ENCODE measurements at places on chromosomes 5 and 9.

DNA sequence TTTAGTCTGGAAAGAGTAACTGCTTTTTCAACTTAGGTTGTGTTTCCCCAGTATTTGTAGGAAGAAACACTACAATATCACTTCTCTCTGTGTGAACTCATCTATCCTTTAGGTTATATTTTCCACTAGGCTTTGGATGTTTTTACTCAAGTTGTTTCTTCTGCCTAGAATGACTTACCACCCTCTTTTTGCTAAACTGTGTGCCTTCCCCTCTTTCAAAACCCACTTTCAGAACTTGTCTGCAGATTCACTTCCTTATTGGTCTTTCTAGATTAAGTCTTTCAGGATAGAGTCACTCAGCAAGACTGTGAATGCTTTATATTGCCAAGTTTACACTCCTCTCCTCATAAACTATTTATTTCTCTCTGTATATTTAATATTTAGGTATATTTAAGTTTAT lies 14.2 kb upstream of the CAST start:
- no peak for DNase-seq

- DNase-seq = no peak
Measured at GRCh38 chr5:73654819-73655318, 28.9 kb downstream of the ARHGEF28 start.

DNA sequence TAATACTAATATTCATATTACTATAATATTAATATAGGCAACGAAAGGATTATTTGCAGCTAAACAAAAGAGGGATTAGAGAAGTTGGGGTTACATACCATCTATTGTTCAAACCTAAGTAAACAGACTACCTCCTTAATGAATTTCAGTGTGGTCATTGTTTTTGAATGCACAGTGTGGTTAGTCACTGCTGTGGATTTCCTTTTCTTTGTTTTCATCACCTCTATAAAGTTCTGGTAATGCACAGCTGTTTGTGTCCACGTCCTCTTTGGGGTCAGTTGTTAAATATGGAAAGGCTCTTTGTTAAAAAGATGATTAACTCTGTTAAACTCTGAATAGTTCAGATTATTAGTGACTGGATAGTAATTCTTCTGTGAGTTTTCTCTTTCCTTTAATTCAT lies 233.6 kb downstream of the MAST4 start:
- no peak for DNase-seq

GRCh38 chr5:176836811-176837706 lies 26.7 kb downstream of the UNC5A start:
- DNase-seq = no peak

DNA sequence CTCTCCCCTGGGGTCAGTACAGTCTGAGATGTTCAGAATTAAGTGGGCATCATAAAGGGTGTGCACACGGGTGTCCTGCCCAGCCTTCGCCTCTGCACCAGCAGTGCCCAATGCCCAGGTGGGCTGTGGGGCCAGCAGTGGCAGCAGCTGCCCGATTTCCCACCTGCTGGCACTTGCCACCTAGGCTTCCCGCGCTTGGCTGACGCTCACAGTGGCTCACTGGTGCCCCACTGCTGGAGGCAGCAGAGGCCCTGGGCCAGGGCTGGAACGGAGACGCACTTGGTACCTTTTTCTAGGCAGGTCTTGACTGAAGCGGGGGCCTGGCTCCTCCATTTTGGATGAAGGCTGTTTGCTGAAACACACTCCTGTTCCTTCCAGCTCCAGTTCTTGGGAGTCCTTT lies 17.0 kb downstream of the MRNIP start:
- DNase-seq = no peak

- no peak for DNase-seq
Measured at GRCh38 chr9:125258160-125258785, 3.4 kb upstream of the GAPVD1 start.

- no peak for DNase-seq
Measured at GRCh38 chr9:135178498-135178897, 91.0 kb downstream of the OLFM1 start.

DNA sequence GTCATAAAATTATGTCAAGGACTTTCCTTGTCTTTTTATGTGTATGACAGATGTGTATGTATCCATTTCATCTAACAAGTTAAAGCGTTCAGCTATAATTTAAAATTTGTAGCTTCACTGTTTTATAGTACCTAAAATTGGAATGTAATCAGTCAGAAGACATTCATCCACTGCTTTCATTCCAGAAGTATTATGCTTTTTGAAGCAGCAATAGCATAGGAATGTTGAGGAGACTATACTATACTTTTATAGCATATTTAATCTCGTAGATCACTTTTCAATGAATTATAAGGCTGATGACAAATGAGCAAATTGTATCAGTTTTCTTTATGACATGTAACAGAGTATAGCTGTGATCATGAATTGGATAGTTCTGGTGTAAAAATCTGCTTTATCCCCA lies 6.9 kb downstream of the PCDHGA12 start:
- peak; percentile 50 for DNase-seq

DNA sequence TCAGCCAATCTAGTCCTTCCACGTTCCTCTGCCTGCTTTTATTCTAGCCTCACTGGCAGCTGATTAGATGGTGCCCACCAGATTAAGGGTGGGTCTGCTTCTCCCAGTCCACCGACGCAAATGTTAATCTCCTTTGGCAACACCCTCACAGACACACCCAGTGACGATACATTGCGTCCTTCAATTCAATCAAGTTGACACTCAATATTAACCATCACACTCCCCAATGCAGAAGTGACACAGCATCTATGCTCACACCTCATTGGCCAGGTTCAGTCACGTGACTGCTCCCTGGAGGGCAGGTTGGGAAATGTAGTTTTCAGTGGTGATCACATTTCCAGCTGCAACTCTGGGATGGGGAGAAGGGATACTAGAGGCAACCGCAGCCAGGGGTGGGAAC lies 13.0 kb downstream of the SUSD3 start:
- peak; percentile 44 for DNase-seq

- DNase-seq = peak; percentile 24
Measured at GRCh38 chr5:173429489-173430150, 101.4 kb upstream of the STC2 start.

GRCh38 chr9:10015755-10016154 lies 597.0 kb downstream of the PTPRD start:
- DNase-seq = no peak

DNA sequence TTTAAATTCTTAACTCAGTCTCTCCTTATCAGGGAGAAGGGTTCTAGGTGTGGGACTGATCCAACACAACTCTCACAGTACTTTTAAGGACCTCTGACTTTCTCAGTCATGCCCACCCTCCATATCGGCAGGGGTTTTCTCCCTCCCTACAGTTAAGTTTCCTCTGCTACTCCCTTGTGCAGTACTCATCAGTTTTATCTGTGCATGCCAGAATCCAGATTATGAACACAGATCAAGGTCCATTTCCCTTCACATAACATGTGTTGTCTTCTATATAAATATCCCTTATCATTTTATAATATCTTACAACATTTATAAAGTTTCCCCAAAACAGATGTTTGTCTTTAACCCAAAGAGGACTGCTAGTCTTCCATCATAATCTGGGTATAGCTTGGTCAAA lies 986.5 kb upstream of the ARRDC3 start:
- DNase-seq = no peak

DNA sequence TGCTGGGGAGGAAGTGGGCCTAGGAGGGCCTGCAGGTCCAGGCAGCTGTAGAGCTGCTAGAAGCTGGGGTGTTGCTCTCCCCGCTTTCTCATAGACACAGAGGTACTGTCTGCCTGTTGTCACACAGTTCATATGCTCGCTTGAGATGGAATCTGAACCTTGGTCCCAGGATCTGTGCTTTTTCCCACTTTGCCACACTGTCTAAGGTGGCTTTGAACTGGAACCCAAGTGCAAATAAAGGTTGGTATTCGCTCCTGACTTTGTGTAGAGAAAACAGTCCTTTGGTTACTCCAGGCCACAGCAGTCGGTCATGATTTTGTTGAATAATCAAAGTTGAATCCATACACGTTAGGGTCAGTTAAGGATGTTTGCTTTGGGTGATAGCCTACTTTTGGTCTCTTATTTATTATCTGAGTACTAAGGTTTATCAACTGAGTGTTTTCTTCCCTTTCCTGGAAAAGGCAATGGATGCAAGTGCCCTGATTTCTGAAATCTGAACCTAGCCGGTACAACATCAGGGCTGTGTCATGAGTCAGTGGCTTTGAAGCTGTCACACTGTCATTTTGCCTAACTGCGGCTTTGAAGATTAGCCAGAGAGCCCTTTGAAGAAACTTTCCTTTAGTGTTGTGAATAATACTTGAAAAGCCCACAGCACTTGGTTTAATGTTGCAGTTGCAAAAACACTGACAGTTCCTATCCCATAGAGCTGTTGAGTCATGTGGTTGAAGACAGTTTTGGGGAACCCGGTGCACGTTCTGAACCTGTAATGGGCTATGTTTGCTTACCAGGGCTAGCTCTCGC lies 41.3 kb downstream of the HABP4 start:
- peak; percentile 36 for DNase-seq

GRCh38 chr9:123776708-123777537 lies 153.0 kb downstream of the DENND1A start:
- DNase-seq = no peak

- DNase-seq = no peak
Measured at GRCh38 chr9:77841739-77842386, 189.7 kb downstream of the GNAQ start.

DNA sequence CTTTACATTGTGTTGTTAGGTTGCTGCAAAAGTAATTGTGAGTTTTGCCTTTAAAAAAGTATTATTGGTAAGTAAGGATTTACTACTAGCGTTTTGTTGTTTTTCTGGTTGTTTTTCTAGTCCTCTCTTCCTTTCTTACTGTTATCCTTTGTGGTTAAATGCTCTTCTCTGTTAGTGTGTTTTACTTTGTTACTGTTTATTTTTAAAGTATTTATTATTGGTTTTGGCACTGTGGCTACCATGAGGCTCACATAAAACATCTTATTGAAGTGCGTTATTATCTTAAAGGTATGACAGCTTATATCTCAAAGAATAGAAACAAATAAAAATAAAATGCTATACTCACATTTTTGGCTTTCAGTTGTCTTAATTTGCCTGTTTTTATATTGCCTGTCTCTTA lies 17.6 kb downstream of the DMXL1 start:
- DNase-seq = no peak

DNA sequence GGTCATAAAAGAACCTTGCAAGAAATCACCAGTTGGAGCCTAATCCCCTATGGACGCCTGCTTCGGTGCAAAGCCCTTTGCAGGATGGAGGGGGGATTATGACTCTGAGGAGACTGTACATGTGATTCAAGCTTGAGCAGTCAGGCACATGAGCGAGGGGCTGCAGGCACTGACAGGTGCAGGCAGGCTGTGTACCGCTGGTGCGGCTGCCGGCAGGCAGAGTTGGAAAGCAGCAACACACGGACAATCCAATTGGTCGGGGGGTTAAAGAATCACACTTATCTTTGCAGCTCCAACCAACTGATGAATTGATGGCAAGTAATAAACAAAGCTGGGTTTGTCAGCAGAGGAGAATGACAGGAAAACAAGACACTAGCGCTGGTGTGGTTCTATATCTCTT lies 5.7 kb downstream of the WHRN start:
- DNase-seq = no peak

- no peak for DNase-seq
Measured at GRCh38 chr5:75571547-75571946, 39.7 kb upstream of the ANKDD1B start.

DNA sequence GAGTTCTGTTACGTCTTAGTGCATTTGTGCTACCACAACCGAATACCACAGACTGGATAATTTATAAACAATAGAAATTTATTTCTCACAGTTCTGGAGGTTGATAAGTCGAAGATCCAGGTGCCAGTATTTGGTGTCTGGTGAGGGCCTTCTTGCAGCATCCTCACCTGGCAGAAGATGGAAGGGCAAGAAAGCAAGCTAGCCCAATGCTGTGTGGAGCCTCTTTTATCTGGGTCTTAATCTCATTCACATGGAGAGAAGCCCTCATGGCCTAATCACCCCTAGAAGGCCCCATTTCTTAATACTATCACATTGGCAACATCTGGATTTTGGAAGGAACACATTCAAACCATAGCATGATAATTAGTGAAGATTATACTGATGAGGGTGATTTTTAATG lies 159.3 kb downstream of the CHSY3 start:
- DNase-seq = no peak

- no peak for DNase-seq
Measured at GRCh38 chr9:112815868-112816267, 65.3 kb downstream of the SNX30 start.

DNA sequence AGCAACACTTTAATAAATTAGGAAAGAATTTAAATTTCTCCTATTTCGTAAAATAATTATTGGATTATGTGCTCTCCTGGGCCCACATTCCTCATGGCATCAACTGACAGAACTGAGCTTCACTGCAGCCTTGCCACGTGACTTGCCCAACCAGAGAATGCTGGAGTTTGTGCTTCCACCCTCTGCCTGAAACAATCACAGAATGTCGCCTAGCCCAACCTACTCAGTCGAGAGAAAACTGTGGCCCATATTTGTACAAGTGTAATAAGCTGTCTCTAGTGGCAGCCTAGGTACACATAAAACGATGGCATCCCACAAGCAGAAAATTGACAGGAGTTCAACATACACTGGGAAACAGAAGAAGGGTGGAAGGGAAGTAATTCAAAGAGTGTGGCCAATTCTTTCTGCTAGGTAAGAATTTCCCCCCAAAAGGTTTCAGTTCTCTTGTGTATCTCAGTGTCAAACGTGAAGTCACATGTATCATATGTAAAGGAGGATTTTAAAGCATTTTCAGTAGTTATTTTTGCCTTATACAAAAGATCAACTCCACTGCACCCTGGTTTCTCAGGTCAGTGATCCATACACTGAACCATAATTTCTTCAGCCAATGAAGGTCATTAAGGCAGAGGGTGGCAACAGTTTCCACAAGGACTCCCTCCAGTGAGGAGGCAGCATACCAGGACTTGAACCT lies 41.7 kb downstream of the ZNF608 start:
- DNase-seq = no peak

DNA sequence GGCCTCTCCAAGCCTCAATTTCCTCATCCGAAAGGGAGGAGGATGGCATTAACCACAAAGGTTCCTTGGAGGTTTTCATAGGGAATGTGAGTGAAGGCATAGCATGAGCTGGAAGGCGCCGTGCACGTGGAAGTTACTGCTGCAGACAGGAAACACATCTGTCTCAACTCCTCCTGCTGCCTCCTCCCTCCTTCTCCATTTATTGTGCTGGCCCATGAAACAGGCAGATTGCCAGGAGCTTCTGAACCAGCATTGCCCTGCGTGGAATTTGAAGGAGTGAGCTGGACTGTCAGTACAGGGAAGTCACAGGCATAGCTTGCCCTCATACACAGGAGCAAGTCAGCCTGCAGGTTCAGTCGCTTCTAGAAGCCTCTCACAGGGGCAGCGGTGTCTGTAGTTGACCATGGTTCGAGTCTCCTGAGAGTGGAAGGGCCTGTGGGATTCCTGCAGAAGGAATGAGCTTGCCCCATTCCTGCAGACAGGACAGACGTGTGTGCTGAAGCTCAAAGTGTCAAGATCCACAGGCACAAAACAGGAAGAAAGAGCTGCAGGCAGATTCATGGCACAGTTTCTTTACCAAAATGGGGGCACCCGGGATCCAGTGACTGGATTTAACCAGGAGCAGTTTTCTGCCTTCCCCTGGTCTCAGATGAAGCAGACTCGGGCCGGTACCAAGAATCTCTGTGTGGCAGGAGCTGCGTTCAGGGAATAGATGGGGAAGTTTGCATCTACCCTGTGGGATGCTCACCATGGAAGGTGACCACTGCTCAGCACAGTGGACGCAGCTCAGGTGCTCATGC lies 48.7 kb upstream of the CTSL start:
- peak; percentile 36 for DNase-seq

- no peak for DNase-seq
Measured at GRCh38 chr9:131426545-131426944, 32.7 kb downstream of the PRRC2B start.

Measured in EH (cell line).